Esophagus squamous epithelium (tissue), 5 donors: ENCODE measurements at places on chromosomes 5 and 9. TPM values are rescaled to one million over a fixed set of nuclear protein-coding genes. Genes with fewer than 3 reads are reported as not detected.

DNA sequence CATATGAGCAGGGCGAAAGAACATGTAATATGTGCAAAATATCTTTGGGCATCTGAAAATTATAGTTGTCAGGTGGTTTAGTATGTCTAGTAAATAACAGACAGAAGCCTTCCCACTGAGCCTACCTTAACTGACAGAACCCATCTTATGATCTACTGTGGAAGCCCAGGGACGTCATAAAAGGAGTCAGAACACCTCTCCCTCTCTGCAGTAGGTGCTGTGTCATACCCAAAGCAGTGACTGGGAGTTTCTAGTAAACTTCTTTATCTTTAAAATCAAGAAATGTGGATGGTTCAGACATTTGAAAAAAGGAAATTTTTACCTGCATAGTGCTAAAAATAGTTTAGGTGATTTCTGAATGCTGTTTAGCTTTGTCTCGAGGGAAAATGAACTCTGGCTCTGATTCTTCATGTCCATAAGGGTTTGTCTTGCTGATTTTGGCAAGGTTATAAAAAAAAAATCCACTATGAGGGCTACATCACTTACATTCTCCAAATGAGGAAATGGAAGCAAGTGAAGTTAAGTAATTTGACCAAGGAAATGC, 104.0 kb downstream of the NUDT12 start:
- no peak for DNase-seq

DNA sequence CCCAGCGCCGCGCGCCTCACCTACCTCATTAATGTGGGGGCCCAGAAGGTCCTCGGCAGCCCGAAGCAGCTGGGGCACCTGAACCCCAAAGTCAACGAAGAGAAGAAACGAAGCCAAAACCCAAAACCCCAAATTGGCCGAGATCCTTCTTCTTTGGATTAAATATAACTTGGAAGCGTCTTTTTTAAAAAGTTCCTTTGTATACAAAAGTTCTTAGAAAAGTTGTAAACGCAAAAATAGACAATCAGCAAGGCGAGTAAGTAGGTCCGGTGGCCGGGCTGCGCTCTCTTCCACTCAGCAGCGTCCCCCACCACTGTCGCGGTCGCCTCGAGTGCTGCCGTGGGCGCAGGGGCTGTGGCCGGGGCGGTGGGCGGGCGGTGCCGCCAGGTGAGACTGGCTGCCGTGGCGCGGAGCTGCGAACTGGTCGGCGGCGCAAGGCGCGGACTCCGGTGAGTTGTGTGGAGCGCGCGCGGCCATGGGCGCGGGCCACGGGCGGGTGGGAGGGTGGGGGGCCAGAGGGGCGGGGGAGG, 360 bp downstream of the KLF4 start:
- DNase-seq, result no peak

DNA sequence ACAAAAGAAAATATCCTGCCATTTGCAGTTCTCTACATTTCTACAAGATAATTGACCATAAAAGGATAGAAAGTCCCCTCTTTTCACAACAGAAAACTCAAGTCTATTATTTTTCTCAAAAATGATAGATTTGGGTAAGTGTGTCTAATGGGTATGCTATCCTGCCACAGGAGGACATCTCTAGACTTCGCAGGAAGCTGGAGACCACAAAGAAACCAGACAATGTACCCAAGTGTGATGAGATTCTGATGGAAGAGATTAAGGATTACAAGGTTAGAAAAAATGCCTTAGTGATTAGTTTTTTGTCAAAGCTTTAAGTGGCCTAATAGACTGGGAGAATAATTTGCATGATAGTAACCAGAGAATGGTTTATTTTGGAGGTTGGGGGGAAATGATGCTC, 28.1 kb downstream of the RNF20 start:
- DNase-seq, result no peak

DNA sequence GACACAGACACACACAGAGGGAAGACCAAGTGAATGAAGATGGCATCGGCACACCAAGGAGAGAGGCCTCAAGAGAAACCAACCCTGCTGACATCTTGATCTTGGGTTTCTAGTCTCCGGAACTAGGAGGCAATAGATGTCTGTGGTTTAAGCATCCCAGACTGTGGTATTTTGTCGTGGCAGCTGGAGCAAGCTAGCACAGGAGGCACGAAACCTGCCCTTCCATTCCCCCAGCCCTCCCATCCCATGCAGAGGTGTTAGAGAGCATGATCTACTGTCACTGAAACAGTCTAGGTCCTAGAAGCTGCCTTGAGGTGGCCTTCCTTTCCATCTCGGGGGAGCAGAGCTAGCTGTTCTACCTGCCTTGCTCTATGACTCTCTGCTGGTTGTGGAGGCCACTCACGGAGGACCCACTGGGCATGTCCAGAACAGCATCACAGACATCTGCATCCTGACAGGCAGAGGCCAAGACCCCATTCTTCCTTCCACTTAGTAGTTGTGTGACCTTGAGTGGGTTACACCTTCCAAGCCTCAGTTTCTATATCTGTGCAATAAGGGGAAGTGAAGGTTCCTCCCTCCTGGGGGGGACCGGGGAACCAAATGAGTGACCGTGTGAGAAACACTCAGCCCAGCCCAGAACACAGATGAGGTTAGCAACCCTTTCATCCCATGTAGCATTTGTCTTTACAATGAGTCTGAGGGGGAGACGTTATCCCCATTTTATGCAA, 134.3 kb upstream of the BOD1 start:
- no peak for DNase-seq

- no peak for DNase-seq
Measured at GRCh38 chr5:172281346-172281745, 2.2 kb downstream of the UBTD2 start.

- no peak for DNase-seq
Measured at GRCh38 chr9:14961372-14962068, 51.3 kb upstream of the FREM1 start.

DNA sequence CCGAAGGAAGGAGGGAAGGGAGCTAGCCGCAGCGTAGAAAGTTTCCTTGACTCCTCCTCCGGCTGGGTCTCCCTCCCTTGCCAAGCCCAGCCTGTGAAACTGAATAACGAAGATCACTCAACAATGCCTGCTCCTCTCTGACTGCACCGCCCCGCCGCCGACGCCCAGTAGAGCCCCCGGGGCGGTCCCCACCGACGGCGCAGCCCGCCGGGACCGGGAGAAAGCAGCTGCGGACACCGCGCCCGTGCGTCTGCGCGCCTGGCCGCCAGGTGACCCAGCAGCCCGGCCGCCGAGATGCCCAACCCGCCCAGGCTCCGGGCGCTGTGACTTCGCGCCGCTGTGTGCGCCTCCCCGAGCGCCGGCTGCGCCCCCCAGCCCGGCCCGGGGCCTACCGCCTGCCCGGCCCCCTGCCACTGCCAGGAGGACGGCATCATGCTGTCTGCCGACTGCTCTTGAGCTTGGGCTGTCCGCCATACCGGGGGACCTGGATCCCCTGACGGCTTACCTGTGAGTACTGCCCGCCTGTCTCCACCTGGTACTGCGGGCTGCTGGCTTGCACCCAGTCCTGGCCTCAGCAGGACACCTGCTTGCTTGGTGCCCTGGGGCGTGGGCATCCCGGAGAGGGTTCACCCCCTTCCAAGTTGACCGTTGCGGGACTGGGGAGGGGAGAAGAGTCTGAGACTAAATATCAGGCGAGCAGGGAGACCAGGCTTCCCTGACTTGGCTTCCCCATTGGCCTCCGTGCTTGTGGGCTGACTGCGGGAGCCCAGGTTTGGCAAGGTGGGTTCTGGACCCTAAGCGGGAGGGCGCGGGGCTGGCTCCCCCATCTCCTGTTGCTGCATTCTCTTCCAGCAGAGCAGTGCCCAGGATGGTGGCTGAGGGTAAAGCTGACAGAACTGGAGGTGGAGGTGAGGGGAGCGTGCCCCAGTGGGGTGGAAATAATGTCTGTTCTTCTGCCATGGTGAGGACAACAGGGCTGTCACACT, 26.2 kb upstream of the SPTLC1 start:
- DNase-seq, result no peak

DNA sequence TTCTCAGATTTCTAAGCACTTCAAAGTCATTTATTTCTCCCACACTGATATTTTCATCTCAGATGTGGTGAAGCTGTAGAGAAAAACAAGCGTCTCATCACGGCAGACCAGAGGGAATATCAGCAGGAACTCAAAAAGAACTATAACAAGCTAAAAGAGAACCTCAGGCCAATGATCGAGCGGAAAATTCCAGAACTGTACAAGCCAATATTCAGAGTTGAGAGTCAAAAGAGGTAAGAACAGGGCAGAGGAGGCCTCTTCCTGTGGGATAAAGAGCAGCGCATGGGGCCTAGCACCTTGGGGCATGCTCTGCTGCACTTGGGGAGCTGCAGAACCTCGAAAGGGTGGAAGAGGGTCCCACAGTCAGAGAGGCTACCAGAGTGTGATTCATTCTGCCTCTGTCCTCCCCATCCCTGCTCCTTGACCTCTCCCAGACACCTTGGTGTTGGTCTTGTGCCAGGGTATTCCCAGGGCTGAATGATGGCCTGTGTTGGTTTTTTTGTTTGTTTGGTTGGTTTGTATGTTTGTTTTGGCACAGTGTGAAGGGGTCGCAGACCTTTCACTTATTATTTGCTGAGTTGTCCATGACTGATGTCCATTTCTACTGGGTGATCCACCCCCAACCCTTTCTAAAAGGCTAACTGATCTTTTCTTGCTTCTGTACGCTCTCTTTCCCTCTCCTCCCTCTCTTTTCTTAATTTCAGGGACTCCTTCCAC, 248.9 kb downstream of the DOCK8 start:
- no peak for DNase-seq

- DNase-seq, result no peak
Measured at GRCh38 chr9:137085920-137086530, 760 bp upstream of the MAN1B1 start.

GRCh38 chr5:135547590-135548254, 12.0 kb upstream of the NEUROG1 start:
- no peak for DNase-seq

DNA sequence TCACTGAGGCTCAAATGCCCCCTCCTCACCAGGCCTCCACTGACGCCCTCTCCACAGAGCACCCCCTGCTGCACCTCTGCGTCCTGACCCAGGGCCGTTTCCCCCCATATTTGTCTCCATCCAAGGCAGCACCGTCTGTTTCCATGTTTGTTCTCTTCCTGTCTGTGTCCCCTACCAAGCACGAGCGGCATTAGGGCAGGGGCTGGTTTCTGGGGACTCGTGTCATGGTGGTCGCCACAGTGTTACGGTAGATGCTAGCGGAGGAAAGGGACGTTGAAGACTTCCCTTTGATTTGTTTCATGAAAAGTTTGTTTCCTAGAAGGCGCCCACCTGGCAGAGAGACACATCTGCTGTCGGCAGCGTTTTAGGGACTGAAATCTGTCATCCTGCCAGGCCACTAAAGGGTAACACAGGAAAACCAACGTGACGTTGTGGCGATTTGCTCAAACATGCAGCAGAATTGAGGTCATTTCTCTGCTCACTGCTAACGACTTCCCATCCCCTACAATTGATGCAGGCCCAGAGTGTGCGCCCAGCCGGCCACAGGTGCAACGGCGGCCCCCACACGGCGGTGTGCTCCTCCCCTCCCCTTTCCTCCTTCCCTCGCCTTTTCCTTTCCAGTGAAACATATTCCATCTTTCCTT, 79.3 kb upstream of the IRX4 start:
- DNase-seq, result no peak

- no peak for DNase-seq
Measured at GRCh38 chr5:161027763-161028162, 175.8 kb upstream of the ATP10B start.

GRCh38 chr5:149503006-149503405, 48.2 kb downstream of the CSNK1A1 start:
- DNase-seq, result no peak

DNA sequence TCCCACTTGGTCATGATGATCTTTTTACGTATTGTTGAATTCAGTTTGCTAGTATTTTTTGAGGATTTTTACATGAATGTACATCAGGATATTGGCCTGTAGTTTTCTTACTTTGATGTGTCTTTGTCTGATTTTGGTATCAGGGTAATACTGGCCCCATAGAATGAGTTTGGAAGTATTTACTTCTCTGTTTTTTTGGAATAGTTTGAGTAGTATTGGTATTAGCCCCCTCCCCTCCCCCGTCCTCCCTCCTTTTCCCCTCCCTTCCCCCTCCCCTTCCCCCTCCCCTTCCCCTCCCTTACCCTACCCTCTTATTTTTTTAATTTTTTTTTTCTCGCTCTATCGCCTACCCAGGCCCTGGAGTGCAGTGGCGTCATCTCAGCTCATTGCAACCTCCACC, 10.3 kb downstream of the CDK7 start:
- no peak for DNase-seq

- no peak for DNase-seq
Measured at GRCh38 chr5:101543780-101544179, 640.7 kb upstream of the ST8SIA4 start.

GRCh38 chr5:91528831-91529230, 145.7 kb upstream of the ARRDC3 start:
- no peak for DNase-seq

DNA sequence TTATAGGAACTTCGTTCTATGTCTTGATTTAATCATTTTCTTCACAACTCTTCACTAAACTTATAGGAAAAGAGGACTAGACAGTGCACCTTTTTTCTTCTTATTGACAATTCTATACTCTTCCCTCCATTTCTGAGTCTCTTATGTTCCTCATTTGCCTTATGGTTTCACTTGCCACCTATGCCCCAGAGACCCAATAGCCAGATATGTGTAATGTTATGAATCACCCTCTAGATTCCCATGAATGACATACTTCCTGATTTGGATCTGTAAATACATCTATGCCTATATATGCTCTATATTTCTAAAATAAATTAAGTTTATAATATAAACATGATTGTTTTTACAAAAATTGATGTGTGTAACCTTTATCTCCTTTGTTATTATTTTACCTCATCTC, 514.1 kb upstream of the MEF2C start:
- DNase-seq, result no peak

The OTULIN gene
- 38.3 TPM for total RNA-seq

The CER1 gene
- total RNA-seq, result not detected

The MED10 gene
- total RNA-seq, result 30.7 TPM

The LHX3 gene
- not detected for total RNA-seq

The GOLGA1 gene
- 12.6 TPM for total RNA-seq

The LCN9 gene
- total RNA-seq, result not detected

The PCDHGA9 gene
- total RNA-seq, result 5.3 TPM
